ENCODE measurements at places on chromosomes 11 and 22. TPM values are rescaled to one million over a fixed set of nuclear protein-coding genes. Genes with fewer than 3 reads are reported as not detected.

Gene XPNPEP3
- total RNA-seq, result 10.4 TPM

GRCh38 chr11:111944651-111945051, 7.5 kb downstream of the DIXDC1 start:
- peak; percentile 81 for DNase-seq

- no peak for DNase-seq
Observed at GRCh38 chr11:74004759-74005615, 3.9 kb downstream of the UCP3 start.

DNA sequence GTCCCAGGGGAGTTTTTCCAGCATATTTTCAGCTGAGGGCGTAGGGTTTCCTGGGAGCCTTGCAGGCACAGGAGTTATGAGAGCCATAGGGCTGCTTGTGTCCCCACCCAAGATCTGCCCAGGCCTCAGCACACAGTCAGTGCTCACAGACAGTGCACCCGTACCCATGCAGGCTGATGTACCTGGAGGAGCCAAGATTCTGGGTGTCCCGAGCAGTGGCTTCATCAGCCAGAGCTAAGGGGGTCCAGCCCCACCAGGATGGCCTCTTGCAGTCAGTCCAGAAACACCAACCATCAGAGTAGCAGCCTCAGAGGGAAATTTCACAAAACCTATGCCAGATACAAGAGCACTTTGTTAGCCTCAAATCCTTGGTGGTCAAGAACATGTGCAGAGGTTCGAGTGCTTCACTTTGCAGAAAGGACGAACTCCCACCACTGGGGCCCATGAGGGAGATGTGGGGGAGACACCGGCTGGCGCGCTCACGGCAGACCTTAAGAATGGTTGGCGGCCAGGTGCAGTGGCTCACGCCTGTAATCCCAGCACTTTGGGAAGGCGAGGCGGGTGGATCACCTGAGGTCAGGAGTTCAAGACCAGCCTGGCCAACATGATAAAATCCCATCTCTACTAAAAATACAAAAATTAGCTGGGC, 43.8 kb upstream of the RTL6 start:
- no peak for DNase-seq

DNA sequence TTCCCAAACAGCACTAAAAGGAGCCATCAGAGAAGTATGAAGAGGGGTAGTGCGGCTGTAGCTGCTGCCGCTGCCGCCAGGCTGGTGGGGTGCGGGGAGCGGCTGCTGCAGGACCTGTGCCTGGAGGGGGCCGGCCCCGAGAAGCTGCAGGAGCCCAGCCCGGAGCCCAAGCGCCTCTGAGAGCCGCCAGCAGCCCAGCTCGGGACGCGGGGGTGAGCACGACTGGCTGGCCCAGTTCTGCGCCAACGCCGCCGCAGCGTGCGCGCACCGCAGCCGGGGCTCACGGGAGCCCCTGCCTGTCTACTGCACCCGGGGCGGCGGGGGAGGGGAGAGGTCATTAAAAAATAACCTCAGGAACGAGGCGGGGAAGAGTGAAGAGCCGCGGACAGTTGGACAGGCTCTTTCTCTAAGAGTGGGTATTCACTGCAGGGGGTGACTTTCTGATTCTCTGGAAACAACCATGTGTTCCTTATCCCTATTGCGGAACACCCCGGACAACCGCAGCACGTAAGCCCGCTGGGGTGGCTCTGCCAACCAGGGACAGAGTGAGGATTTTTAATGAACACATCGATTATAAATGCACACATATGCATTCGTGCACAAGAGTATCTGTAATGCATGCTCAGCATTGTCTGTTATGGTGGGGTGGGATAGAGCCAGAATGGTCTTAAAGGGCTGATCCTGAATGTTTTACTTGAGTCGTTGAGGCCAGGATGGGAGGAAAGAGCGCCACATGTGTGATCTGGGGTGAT, 453 bp downstream of the GAS2 start:
- DNase-seq, result peak; percentile 3

- no peak for DNase-seq
Observed at GRCh38 chr22:46368871-46369715, 33.6 kb downstream of the TRMU start.

DNA sequence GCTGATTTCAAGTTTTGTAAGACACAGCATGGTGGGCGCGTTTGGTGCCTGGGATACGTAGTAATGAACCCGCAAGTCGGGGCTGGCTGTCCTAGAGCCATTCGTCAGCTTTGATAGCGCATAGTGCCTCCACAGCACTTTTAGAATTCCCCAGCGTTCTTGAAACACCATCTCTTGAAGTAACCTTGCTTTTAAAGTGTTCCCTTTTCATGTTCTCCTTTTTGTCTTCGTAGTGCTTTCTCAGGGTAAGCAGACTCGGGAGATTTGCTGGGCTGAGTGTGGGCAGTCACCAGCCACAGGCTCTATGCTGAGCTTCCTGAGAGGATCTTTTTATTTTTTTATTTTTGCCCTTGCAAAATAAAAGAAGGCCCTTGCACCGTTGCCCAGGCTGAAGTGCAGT, 39.6 kb upstream of the CTTN start:
- no peak for DNase-seq

DNA sequence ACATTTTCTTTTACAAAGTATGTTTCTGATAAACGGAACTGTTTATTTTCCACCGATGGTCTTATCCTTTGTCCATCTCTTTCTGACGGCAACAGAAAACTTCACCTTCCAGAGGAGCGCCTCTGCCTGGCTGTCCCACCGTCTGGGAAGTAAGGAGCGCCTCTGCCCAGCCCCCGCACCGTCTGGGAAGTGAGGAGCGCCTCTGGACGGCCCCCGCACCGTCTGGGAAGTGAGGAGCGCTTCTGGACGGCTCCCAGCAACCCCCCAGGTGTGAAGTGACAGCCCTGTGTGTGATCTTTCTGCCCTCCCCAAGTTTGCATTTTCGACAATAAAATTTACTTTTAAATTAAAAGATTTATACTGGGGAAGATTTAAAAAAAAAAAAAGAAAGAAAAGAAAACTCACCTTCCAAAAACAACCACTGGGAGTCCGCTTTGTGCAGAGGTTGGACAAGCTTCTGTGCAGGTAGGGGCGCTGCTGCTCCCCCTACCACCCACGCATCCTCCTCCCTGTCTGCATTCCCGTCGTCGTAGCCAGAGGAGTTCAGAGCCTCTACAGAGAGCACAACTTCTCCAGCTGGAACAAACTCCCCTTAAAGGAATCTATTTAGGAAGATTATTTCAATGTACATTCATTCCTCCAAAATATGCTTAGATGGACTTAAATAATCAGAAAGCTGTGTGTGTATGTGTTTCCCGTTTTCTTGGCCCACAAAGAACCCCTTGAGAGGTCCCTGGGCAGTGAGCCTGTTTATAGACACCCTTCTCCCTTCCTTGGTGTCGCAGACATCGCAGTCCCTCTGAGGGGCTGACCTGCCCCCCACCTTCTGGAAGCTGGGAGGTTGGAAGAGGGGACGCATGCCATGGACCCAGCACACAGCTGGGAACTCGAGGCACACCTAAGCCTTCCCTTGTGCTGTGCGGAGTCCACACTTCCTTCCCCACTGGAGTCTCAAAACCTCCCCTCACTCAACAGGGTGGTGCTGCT, 849 bp upstream of the APOBEC3B start:
- peak; percentile 27 for DNase-seq

DNA sequence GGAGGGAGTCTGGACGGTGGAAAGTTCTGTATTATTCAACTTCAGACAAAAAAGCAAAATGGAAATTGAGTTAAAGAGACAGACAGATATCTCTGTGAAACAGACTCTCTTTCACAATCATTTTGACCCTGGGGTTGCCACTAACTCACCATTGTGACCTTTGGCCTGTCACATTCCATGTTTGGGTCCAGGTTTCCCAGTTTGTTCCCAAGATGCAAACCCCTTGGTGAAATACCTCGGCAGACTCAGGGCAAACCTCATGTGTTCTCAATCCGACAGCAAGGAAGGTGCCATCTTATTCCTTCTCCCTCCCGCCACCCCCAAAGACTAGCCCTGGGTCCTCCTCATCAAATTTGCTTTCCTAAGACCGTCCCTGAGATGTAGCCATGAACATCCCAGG, 41.8 kb downstream of the GALNT18 start:
- no peak for DNase-seq

GRCh38 chr22:29263791-29264276, 3.9 kb downstream of the RHBDD3 start:
- DNase-seq, result no peak

- no peak for DNase-seq
Observed at GRCh38 chr11:45318516-45318915, 32.4 kb upstream of the SYT13 start.

Gene NXPE1
- total RNA-seq, result not detected

GRCh38 chr11:100863080-100863581, 176.0 kb downstream of the ARHGAP42 start:
- peak; percentile 93 for DNase-seq

GRCh38 chr11:34560511-34560910, 46.9 kb upstream of the ELF5 start:
- DNase-seq, result no peak

DNA sequence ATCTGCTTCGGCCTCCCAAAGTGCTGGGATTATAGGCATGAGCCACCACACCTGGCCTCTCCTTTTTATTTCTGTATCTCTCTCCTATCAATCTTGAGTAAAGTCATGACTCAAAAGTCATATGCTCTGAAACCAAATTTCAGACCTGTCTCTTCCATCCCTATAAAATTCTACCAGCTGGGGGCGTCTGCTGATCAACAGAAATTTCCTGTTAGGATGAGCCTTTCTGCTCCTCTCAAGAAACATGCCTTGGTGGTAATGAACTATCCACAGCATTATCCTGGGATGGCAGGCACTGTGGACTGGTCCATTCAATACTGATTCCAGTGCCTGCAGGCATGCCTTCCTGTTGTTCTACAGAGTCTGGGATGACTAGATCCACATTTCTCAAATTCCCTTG, 472.6 kb downstream of the NELL1 start:
- DNase-seq, result no peak

DNA sequence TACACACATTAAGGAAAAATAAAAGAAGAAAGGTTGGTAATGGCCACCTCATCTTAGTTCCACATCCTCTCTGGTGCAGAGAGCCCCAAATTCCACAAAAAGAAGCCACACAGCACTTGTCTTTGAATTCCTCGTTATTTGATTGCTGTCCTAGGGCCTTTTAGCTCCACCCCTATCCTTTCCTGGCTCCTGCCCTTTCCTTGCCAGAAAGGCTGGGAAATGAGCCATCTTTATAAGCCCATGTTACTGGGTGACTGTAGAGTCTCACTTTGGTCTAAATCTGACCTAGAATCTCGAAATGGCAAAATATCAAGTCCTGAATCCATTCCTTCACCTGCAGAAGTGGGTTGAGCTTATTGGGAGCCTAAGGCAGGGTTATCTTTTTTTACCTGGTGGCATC, 4.3 kb upstream of the TMEM132A start:
- DNase-seq, result peak; percentile 35

- DNase-seq, result no peak
Observed at GRCh38 chr22:37310075-37310606, 27.8 kb downstream of the CYTH4 start.

DNA sequence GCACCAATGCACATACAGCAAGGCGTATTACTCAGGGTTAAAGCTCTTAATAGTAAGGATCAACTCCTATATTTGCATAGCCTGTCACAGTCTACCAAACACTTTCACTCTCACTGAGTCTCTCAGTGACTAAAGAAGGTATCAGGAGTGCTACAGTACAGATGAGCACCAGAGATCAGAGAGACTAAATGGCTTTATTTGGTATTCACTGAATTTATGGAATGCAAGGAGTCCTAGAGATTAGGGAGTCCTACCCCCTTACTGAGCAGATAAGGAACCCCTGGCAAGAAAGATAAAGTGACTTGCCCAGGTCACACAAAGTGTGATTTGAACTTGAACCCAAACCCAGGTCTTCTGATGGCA, 396.4 kb upstream of the CCDC90B start:
- DNase-seq, result no peak

Gene MARK2
- 12.7 TPM for total RNA-seq

Gene DTX4
- total RNA-seq, result 0.57 TPM

Gene CHCHD10
- total RNA-seq, result 2.5 TPM

DNA sequence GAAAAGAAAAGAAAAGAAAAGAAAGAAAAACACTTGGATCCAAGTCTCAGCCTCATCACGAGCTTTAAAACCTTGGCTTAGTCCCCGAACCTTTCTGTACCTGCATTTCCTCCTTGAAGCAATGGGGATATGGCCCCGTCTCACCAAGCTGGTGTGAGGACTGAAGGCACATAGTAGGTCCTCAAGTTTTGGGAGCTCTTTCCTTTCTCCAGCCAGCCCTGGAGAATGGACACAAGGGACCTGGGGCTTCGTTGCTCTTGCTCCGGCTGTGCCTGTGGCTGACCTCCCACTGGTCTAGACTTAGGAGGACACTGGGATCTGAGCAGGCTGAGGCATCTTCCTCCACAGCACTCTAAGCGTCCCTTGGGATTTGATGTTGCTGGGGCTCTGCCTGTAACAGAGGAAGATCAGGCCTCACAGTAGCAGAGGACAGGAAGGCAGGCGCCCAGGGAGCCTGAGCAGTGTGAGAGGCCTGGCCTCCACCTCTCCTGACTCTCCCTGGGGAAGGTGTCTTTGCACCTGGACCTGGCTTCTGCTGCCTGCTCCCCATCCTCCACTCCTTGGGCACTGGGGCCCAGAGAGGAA, 32.8 kb downstream of the KCNC1 start:
- no peak for DNase-seq

DNA sequence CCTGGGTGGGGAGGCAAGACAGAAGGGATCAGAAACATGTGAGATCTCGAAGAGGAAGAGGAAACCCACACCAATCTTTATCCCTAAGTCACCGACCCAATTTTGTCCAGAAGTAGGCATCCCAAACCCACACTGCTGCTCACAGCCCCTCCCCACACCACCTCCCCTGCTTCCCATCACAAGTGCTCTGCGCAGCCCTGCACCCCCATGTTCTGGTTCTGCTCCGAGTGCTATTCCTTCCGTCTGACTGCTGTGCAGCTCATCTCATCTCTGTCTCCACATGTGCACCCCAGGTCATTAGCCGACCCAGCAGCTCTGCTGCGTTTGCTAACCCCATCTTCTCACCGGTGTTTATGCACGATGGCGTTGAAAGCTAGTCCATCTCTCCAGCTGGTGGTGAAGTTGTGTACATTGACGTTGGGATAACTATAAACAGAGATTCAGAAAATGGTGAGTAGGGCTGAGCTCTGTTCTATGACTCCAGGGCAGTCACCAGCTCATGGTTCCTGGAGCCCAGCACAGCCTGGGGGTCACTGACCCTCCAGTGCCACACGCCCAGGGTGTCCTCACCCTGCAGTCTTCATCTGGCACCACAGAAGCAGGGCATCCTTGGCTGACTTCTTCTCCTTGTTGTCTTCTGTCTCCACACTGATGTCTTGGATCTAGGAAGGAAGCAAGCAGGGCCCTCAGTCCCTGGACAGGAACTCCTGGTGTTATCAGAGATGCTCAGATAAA, 15.1 kb downstream of the SPTBN2 start:
- DNase-seq, result no peak

Data from fibroblast of the aortic adventitia (primary cell).